ENCODE measurements at places on chromosomes 2 and 18. TPM values are rescaled to one million over a fixed set of nuclear protein-coding genes. Genes with fewer than 3 reads are reported as not detected.

HOXD3 gene
- total RNA-seq: 11.2 TPM

SPDYA gene
- total RNA-seq: 2.3 TPM

UGT1A3 gene
- total RNA-seq: not detected

ZNF407 gene
- total RNA-seq: 18.1 TPM

DRC1 gene
- 4.6 TPM for total RNA-seq

SYT4 gene
- 179 TPM for total RNA-seq

KCNJ3 gene
- 20.8 TPM for total RNA-seq

TFPI gene
- total RNA-seq: 94.6 TPM

LHCGR gene
- total RNA-seq: 0.79 TPM

DNA sequence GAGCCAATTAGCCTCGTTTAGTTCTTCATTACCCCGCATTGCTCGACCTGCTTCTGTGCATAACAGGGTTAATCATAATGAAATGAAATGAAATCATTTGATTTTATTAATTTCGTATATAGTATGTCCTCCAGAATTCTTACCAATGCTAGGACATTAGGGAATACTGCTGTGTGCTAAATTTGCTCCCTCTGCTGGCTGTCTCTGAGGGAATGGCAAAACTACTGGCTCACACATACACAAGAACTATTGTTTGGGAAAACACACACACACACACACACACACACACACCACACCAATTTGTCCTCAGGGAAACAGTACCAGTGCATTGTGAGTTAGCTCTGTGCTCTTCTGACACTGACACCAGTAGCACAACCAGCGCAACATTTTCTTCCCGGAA is 273.3 kb upstream of the TCF4 start:
- peak; percentile 66 for DNase-seq

DNA sequence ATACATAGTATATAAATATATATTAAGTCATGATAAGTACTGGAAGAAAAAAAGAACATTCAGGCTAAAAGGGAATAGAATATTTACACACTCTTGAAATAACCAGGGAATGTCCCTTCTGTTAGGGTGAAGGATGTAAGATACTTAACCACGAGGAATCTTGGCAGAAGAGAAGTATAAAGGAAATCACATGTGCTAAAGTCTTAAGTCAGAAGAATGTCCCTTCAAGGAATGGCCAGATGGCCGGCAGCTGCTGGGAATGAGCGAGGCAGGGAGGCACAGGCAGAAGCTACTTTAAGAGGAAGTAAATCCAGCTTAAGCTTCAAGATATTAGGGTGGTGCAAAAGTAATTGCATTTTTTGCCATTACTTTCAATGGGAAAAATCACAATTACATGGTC is 5.5 kb downstream of the CCDC102B start:
- no peak for DNase-seq

DNA sequence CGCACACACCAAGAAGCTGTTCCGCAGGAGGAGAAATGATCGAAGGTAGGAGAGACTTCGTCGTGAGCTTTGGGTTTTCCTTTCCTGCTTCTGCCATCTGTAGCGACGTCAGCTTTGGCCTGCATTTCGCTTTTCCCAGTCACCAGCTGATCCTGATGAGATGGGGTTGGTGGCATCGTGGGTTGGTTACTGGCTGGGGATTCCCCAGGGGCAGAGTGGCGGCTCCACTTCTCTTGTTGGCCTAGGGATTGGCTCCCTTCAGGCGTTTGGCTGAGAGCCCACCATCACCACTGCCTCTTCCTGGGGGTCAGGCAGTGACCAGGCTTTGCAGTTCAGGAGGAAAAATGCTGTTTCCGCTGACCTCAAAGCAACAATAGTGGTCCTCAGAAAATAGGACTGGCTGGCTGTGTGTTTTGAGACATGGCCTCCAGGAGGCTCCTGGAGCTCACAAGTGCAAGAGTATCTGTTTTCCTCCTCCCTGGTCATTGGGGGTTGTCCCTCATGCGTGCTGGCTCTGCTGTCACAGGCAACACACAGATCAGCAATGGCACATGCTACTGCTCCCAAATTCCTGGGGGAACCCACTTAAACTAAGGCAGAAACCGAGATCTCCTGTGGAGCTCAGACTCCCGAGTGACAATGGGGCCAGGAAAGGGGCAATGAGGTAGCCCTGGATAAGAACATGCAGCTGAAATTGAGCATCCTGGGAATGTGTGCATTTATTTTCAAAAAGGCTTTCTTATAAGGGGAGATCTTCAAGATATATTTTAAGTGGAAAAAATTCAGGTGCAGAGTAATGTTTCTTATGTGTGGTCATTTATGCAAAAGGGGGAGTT is 173.0 kb downstream of the CTIF start:
- DNase-seq: peak; percentile 20

DNA sequence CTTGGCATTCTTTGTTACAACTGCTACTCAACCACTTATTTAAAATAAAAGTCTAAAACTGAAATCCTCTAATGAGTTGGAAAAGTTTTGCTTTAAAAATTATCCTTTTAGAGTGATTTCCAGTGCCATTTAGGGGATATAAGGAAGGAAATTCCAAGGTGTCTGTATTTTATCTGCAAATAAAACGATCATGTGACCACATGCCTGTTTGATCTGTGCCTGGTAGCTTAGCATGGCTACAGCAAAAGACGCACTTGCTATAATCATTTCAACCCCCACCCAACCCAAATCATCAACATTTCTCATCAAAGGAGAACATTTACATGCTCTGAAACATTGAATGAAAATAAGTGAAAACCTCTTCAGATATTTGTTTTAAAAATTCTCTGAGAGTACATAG is 615.1 kb downstream of the IRS1 start:
- DNase-seq: no peak

GRCh38 chr18:58891776-58892175 is 27.1 kb downstream of the ZNF532 start:
- DNase-seq: no peak

- DNase-seq: no peak
Measured at GRCh38 chr2:28339516-28340175, 53.0 kb upstream of the FOSL2 start.

DNA sequence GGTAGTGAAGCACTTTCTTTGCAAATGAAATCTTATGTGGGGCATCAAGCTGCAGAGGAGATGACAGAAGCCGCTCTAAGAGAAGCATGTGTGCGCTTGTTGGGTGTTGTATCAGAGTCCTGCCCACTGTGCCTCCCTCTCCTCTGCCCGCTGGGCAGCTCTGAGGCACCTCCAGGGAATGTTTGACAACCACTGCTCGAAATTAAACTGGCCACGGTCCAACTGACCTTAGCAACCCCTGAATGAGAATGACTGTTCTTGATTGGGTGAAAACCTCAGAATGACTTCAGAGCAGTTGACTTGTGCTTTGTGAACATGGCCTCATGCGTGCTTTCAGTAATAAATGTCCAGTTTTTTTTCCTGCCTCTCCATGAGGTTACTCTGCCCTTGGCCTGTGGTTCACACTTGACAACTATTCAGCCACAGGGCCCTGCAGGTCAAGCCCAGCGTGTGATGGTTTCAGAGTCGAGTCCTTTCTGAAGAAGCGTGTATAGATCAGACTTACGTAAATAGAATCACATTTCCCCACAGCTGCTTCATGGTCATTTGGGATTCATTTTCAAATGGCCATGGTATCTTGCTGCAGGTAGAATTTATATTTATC is 94.9 kb downstream of the SLC4A3 start:
- no peak for DNase-seq

DNA sequence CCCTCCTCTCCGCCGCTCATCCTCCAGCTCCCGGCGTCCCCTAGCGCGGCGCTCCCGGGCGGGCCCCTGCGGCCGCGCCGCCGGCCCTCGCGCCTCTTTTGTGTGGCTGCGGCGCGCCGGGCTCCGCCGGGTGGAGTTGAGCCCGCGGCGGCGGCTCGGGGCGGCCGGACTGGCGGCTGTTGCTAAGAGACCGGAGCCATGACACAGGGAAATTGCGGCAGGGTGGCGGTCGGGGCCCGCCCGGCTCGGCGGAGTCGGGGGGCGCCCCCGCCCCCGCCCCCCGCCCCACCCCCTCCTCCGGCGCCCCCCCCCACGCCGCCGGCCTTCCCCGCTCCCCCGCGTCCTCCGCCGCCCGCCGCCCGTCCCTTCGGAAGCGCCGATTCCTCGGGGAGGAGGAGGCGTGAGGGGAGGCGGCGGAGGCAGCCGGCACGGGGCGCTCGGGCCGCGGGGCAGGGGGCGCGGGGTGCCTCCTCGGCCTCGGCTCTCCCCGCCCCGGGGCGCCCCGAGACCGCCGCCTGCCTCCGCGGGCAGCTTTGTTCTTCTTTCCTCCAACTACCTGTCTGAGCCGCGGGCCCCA is at the start of gene TMEM200C:
Gene TMEM200C, minus strand, starts transcription at position 224 of the 577 bp plus-strand sequence. CDS start 3,459 bp downstream, outside the sequence.
- no peak for DNase-seq

DNA sequence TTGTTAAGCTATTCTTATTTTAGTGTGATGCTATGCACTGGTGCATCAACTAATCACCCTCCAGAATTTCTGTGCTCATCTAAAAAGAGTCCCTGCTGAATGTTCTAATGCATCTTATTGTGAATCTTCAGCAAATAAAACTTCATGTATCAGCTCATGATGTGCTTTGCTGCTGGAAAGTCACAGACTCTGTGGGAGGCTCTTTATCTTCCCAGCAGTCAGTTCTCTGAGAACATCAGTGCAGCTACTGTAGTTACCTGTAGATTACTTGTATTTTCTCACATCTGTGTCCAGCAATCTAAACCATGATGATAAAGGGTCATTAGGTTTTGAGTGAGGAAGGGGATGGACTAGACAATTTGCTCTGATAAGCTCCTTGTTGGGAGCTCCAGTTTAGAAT is 141.6 kb upstream of the SP3 start:
- DNase-seq: no peak

- DNase-seq: no peak
Measured at GRCh38 chr18:46434629-46435028, 222.4 kb downstream of the LOXHD1 start.

- DNase-seq: no peak
Measured at GRCh38 chr2:121575800-121576199, 45.1 kb downstream of the RNU4ATAC start.

DNA sequence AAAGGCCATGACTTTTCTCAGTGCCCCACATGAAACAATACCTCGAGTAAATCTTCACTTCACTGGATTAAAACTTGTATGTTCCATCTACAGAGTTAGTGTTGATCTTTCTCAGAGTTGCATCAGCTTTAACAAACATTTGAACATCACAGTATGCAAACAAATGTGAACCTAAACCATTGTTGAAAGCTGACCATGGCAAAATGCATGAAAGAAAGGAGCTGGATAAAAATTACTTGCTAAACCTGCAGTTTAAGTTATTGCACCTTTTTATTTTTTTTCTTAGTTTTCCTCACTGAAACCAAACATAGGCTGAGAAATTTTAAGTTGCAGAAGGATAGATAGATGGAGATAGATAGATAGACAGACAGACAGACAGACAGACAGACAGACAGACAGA is 107.2 kb upstream of the UGP2 start:
- DNase-seq: no peak

DNA sequence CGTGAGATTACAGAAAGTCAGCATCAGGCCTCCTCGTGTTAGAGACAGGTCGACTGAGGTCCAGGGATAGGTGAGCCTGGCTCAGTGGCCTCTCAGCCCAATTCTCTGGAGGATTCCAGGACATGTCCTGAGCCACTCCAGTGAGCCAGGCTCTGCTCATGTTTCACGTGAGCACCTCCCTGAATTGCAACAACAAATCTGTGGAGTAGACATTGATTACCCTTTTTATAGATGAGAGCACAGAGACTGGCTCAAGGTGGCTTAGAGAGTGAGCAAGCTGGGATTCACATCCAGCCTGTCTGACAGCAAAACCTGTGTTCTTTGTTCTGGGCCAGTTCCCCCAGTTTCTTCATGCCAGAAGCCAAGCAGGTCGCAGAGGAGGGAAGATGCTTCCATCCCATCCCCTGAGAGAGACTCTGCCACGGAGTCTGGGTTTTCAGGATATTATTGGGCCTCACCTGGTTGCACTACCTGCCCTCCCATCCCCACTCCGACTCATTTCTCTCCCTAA is 46.4 kb downstream of the HS1BP3 start:
- DNase-seq: no peak

- DNase-seq: no peak
Measured at GRCh38 chr18:33581856-33582255, 3.8 kb downstream of the ASXL3 start.

- no peak for DNase-seq
Measured at GRCh38 chr2:65317841-65318240, 90.2 kb downstream of the ACTR2 start.

DNA sequence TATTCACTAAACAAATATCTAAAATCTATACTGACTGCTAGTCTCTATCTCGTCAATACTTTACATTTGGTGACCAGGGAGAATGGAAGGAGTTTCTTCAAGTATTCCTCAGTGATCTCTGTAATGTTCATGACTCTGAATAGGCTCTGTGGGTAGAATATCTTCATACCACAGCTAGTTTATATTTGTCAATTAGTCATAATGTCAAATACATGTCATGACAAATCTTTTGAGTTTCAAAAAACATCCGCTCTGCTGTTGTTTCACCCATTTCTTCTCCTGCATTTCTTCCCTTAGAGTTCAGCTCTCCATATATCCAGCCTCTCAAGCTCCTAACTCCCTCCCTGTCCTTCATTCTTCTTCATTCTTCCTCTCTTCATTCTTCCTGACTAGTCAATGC is 206.5 kb upstream of the FANCL start:
- DNase-seq: no peak

GRCh38 chr18:26865557-26865956 is at the start of gene AQP4:
Gene AQP4, minus strand, starts transcription at chr18:26865707. Its CDS starts 18 bp downstream, at chr18:26865689.
- no peak for DNase-seq

GRCh38 chr18:48887294-48887904 is 63.4 kb downstream of the SMAD7 start:
- DNase-seq: no peak

DNA sequence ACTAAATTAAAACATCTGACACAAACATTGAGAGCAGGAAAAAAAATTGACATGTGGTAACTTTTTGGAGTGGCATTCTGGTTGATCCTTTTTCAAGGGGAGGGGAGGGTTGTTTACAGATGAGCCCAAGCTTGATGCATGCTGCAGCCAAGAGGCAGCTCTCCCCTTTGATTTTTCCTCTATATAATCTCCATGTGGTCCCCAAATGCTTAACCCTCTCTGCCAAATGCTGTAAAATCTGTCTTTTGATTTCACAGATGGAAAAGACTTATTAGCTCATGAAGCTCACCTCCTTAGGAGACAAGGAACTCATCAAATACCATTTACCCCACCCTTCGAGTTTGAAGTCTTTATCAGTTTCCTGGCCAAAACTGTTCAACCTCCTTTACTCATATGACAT is 623.0 kb downstream of the NRXN1 start:
- DNase-seq: no peak

- no peak for DNase-seq
Measured at GRCh38 chr2:223053484-223054192, 1.6 kb downstream of the KCNE4 start.

DNA sequence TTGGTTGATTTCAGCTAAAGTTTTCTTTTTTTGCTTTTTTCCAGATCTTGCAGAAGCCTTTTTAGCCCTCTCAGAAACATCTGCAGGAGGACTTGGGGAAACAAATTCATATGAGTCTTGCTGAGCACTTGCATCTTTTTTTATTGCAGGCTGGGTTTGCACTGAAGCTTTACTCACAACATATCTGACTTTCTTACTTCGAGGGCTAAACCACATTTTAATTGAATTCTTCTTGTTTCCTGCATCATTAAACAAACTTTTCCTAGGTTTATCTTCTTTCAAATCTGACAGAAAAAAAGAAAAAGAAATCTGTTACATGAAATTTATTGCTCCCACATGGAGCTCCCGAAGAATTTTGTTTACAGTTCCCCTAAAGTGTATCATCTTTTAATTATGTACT is 28.3 kb downstream of the BARD1 start:
- no peak for DNase-seq

- no peak for DNase-seq
Measured at GRCh38 chr2:8219631-8220355, 462.1 kb upstream of the ID2 start.
